HL-60 (cell line): ENCODE measurements at places on chromosomes 6 and 20.

DNA sequence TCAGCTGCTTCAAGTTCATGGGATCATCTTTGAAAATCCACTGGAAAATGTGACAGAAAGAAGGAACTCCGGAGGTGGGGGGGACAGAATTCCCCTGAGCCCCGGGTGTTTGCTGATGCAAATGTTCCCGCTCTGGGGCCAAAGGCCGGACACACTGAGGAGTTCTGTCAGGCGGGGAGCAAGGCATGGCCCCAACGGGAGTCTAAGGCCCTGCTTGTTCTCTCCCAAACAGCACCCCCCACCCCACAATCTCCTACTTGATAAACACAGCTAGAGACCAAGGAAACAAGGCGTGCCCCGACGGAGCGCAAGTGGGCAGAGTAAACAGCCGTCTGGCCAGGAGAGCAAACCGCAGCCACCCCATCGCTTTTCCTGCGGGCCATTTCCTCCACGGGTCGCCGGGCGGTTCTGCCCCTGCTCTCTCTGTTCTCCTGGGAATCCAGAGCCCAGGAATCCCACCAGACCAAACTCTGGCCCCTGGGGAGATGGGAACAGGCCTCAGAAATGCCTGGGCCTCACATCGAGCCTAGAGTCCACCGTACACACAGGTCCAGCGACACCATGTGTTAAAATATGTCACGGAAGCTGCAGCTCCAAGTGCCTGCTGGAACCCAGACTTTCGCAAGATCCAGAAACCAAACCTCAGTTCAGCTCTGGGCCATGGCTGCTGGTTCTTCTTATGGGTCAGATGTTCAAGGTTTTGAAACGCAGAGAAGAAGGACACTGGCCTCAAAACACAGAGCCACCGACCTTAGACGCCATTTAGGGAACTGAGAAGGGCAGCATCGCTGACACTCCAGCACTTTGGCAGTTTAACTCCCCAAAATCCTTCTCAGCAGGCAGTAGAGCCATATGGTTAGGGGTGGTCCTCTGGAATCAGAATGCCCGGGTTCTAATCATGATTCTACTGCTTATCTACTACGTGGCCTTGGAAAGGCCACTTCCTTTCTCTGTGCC lies 104.2 kb downstream of the PREX1 start:
- peak; percentile 88 for DNase-seq

GRCh38 chr20:24604966-24605665 lies 135.7 kb downstream of the SYNDIG1 start:
- DNase-seq = no peak

GRCh38 chr20:18057994-18058349 lies 256 bp upstream of the OVOL2 start:
- DNase-seq = no peak

DNA sequence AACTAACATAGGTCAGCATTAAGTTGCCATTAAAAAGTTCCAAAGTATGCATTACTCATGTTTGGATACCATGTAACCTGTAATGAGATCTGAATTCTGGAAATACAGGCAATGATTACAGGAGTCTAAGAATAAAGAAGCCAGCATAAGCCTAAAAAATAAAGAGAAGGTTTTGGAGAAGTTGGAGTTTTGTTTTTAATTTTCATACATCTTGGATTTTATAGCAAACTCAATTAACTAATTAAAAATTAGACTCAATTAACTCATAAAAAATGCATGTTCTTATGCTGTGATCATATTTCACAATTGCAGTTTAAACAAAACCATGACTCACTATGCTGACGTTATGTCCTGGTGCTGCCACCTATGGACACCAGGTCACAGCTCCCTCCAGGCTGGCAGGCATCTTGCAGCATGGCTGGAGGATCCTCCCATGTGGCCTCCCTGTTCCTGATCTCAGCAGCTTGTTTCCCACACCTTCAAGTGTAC lies 648.8 kb upstream of the AGPAT4 start:
- DNase-seq = peak; percentile 59

DNA sequence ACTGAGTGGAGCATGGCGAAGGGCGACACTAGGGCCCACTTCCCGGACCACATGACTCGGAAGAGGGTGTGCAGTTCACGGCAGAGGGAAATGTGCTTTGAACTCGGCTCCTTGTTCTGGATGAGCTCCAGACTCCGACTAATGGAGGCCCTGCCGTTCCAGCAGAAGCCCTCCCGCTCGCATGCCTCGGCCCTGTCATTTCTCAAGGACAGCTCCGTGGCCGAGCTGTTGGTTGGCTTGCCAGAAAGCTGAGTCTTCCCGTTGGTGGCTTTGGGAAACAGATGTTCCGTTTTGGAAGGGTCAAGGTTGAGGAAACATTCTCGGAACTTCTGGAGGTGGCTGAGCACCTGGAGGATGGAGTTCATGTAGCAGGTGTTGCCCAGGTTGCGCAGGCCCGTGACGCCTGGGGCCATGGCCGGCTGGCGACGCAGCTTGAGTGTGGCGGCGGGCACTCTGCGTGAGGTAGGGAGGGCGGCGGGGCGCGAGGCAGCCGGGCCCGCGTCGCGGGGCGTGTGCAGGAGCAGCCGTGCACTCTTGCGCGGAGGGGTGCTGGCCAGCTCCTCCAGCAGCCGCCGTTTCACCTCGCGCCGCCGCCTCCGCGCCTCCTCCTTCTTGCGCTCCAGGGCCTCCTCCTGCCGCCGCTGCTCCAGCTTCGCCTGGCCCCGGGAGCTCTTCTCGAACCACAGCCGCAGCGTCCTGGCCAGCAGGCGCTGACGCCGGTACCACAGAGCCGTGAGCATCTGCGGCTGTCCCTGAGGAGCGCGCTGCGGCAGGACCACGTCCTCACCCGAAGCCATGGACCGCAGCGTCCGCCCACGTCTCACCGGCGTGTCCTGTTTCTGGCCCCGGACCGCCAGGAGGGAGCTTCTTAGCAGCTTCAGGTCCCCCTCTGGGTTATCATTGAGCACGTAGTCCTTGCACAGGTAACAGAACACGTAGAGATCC lies 18.6 kb downstream of the TOMM6 start:
- no peak for DNase-seq

- DNase-seq = no peak
Observed at GRCh38 chr6:87682310-87682709, 19.7 kb downstream of the AKIRIN2 start.

DNA sequence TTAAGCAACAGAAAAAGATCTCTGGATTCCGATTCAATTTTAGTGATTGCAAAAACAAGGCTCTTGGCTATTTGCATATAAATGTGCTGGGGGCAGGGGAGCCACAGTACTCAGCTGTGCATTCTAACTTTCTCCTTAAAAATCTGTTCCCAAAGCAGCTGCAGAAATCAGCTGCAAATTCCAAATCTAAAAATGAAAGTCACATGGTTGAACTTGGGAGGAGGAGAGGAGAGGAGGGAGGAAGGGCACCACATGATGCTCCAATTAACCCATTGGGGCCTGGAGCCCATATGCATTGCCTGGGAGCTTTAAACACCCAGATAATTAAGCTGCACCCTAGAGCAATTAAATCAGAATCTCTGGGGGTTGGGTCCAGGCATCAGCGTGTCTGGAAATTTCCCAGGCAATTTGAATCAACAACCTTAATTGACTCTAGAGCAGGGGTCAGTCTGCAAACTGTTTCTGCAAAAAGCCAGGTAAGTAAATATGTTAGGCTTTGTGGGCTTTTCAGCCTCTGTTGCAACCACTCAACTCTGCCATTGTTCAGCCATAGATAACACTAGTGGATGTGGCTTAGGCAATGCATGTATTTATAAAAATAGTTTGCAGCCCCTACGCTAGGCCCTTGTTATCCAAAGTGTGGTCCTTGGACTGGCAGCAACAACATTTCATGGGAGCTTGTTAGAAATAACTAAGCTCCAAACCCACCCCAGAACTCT lies 508.1 kb downstream of the KIF16B start:
- DNase-seq = no peak

- DNase-seq = no peak
Observed at GRCh38 chr20:45489083-45489531, 19.6 kb downstream of the WFDC2 start.
